ENCODE measurements at places on chromosomes 7 and 10.
A peak's percentile ranks its signal among the peaks of the same experiment; 100 is the strongest.

- DNase-seq, result no peak
Measured at GRCh38 chr10:111281516-111281915, 204.7 kb downstream of the ADRA2A start.

- no peak for DNase-seq
Measured at GRCh38 chr7:28573059-28573553, 160.8 kb downstream of the CREB5 start.

DNA sequence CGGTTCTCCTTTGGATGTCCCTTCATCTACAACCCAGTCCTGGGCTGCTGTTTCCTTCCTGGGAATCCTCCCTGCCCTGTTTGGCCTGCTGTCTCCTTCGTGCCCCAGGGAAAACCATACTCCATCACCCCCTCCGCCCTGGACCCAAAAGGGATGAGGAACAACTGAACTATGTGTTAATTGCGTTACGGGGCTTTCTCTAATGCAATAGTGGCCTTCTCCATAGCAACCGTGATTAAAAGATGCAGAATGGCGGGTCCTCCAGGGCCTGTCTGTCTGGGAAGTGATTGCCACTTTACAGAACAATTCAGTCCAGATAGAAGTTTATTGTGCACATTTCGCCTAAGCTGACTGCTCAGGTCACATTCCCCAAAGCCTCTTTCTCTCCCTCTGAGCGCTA is 112.0 kb upstream of the FGFR2 start:
- DNase-seq, result no peak

DNA sequence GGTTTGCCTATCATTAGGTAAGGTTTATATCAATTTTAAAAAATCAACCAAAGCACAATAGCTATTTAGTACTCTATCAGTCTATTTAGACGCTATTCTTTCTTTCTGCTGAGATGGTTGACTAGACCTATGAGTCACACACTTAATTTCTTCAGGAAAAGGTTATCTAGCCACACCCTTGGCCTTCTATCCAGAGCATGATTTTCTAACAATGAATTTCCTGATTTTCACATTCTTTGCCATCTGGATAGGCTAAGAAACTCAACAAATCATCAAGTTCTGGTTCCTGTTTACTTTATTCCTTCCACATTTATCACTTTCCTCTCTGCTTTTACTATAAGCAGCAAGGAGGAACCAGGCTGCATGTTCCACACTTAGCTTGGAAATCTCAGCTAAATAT is 8.1 kb downstream of the PRPS1L1 start:
- DNase-seq, result peak; percentile 13

DNA sequence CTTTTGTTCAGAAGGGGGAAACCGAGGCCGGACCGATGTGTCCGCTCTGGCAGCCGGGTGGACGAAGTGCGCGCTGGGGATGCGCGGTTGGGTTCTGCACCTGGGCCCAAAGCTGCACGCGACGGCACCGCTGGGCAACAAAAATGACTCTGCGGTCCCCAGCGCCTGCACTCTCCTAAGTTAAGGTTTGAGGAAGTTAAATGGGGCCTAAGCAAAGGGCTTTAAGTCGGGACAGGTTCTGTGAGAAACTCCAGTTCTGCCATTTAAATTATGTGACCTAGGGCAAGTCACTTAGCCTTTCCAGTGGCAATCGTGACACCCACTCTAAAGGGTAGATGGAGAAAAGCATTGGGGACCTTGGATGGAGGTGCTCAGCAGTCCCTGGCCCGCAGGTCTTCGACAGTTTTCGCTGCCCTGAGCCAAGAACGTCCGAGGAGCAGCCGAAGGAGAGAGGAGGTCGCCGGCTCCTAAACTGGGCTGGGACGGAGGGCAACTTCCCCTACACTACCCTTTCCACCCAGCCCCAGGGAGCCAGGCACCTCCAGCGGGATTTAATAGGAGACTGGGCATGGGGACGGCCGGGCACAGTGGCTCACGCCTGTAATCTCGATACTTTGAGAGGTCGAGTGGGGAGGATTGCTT is 534 bp upstream of the ACBD5 start:
- no peak for DNase-seq

DNA sequence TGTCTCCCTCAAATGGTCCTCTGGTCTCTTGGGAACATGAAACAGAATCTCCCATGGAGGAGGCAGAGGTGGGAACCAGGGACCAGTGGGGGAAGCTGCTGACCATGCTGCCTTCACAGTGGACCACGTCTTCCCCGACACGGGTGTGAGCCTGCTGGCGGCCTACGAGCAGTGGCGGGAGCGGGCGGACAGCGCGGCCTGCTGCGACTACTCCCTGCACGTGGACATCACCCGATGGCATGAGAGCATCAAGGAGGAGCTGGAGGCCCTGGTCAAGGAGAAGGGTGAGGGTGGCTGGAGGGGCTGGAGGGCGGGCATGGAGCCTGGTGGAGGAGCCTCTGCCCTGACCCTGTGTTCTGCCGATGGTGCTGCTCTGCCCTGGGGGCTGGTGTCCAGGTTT is 8.0 kb downstream of the DPYSL4 start:
- no peak for DNase-seq

GRCh38 chr10:121183707-121184106 is 332.5 kb downstream of the WDR11 start:
- no peak for DNase-seq

GRCh38 chr7:77837966-77838365 is 39.4 kb downstream of the PHTF2 start:
- DNase-seq, result no peak

DNA sequence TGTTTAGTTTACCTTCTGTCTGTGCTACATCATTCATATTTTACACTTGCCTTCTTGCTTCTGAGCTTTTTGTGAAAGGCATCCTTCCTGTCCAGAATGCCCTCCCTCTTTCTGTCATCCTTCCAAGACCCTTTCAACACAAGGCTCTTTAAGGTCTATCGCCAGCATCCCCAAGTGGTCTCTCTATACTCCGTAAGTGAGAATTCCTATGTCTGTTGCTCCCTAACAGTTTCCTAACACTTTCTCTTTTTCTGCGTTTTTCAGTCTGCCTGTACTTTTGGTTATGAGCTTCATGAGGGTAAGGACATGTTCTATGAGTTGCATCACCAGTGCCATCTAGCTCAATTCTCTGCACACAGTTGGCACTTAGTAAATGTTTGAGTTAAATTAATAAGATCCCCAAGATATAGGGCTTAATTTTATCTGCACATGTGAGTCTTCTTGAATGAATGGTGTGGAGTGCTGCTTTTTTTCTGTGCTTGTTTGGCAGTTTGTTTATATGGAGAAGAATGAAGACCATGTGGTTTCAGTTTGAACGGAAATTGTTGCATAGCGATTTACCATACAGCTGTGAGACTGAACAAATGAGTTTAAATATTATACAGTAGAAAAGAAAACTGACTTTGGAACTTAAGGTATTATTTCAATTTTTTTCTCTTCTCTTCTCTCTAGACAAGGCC is 29.4 kb downstream of the RABGEF1 start:
- no peak for DNase-seq

DNA sequence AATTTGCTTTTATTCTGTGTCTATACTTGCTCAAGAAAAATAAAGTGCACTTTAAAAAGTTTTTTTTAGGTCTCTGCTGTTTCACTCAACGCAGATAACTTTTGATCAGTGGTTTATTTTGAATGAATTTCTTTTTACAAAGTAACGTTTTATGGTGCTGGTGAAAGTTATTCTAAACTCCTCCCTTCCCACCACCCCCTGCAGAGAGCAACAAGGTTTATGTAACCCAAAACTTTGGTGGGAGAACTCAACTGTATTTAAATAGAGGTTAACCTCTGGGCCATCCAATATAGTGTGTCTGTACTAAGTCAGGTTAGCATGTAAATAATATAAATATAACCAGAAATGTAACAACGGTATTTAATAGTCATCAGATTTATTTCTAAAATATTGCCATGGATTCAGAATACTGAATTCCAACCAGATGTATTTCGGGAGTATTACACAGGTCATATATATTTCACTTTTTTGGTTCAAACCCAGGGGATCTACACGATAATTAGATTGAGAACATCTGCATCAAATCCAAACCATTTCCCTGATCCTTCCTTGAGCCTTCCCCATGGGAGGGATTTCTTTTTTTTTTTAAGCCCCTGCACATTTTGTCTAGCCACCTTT is 3.9 kb upstream of the CUX1 start:
- no peak for DNase-seq

DNA sequence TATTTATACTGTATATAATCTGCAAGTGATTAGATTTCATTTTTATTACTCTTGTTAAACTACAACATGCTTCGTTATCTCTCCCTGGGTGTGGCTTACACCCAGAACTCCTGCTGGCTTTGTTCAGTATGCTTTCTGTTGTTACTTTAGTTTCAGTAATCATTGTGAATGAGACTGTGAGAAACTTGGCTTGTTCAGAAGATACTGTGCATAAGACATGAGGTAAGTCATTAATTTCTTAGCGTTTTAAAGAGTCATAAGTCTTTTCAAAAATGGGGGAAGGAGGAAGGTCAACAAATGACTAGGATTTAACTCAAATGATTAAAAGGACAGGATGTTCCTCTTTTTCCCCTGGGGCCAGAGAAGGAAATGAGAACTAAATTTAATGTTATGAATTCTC is 11.6 kb upstream of the ADD3 start:
- no peak for DNase-seq

GRCh38 chr10:5512881-5513612 is 11.7 kb upstream of the CALML3 start:
- DNase-seq, result no peak

DNA sequence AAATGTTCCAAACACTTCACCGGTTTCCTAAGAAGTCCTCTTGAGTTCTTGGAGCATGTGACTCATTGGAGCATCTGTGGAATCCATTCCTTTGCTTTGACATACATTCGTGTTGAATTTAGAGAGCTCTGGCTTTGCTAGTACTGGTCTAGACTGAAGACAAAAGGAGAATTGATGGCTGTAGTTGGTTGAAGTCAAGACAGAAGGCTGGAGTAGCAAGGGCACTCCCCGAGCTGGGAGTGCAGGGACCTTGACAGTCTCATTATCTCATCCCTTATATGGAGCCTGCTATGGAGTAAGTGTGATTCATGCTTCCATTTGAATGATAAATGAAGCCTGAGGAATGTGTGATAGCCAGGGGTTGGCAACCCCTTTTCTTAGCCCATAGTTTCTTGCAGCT is 1249.1 kb downstream of the TYW1 start:
- no peak for DNase-seq

GRCh38 chr7:66143876-66144332 is 29.3 kb downstream of the CRCP start:
- DNase-seq, result no peak

- no peak for DNase-seq
Measured at GRCh38 chr7:124840435-124840834, 74.8 kb upstream of the GPR37 start.

- DNase-seq, result no peak
Measured at GRCh38 chr10:131693766-131694165, 207.0 kb upstream of the PPP2R2D start.

DNA sequence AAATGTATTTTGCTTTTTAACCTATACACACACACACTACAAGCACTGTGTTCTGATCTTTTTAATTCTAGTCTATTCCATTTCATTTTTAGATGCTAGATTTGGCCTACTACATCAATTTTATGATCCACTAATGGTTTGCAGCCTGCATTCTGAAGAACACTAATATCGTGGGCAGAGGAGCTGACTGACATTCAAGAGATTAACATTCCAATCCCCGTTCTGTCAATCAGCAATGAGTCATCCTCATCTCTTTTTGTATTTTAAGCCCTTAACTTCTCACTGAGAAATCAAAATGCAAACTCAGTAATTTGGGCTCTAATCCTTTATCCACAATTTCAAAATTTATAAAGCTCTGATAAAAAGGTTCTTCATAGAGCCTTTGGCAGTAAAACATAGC is 47.1 kb upstream of the GAD2 start:
- no peak for DNase-seq

All from AG09309 (cell line).